ENCODE measurements at places on chromosomes 11 and 22. TPM values are rescaled to one million over a fixed set of nuclear protein-coding genes. Genes with fewer than 3 reads are reported as not detected.

KCNK4 gene
- polyA plus RNA-seq: not detected

CLCF1 gene
- 12.3 TPM for polyA plus RNA-seq

- no peak for DNase-seq
Measured at GRCh38 chr11:57546869-57547475, 9.6 kb downstream of the SMTNL1 start.

DNA sequence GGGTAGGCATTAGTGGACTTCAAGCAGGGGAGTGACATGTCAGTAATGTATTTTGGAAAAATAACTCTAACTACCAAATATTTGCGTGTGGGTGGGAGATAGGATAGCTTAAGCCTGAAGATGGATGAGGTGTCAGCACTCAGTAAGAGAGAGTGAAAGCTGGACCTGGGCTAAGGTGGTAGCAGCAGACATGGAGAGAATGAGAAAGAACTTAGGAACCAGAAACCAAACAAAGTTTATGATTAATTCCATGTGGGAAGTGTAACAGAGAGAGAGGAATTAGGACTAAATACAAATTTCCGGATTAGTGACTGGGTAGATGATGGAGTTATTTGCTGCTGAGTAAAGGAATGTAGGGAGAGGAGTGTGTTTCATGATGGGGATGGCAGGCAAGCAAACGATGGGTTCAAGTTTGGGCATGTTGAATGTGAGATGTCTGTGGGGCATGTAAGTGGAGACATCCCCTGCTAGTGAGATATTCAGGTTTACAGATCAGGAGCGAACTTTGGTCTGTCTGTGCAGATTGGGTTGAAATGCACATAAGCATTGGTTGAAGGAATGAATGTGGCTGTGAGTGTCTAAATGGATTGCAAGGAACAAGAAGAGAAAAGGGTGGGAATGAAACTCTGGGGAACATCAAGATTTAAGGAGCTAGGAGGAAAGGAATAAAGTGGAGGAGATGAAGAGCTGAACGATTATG lies 185.6 kb upstream of the MTMR2 start:
- no peak for DNase-seq

- no peak for DNase-seq
Measured at GRCh38 chr11:93394488-93394887, 63.9 kb downstream of the DEUP1 start.
